ENCODE measurements at places on chromosomes 2 and 18.

DNA sequence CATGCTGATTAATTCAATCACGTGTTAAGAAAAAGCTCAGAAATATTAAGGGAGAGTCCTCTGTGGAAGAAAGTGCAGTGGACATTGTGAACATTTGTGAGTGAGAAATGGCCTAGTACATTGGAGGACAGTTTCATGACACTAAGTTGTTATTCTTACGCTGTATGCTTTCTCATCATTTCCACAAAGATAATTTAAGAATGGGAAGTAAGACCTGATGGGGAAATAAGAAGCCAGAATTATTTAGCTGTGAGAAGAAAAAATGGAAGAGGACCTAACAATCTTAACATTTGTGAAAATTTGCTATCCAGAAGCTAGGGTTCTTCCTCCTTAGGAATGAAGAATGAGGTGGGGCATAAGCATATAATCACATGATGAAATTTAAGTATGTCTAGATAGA, 15.2 kb upstream of the RAPH1 start:
- no peak for DNase-seq

GRCh38 chr2:216989340-216990129, 129.7 kb upstream of the TNP1 start:
- DNase-seq: no peak

- DNase-seq: no peak
Measured at GRCh38 chr2:23691106-23691470, 235.8 kb downstream of the ATAD2B start.

DNA sequence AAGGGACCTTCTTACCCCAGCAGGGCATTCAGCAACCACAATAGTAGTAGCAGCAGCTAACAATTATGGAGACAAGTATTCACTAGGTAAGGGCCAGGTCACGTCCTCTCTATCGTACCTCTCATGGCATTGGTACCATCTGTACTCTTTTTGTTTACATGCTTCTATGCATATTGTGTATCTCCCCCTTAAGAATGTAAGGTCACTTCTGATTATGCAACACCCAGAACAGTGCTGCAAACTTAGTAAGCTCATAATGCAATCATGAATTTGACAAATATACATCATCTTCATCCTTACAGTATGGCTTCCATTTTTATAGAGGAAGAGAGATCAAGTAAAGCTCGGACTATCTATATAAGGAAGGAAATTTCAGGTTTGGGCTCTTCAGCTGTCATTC, 46.1 kb downstream of the SPRED2 start:
- DNase-seq: no peak

DNA sequence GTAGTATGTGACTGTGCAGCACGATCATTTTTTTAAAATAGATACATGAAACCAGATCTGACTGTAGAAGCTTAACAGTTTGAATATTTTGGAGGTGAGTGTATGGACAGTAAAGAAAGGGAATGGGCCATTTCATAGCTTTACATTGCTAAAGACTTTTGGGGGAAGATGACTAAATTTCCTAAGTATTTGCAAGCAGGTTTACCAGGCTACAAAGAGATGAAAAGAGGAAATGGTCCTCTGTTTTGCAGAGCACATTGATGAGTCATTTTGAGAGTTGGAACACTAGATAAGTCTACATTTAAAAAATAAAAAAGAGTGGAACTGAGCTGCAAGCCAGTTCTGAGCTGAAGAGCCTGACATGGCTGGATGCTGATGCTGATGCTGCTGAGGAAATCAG, 115.7 kb upstream of the LRATD1 start:
- DNase-seq: no peak

- no peak for DNase-seq
Measured at GRCh38 chr2:70842401-70842800, 6.8 kb upstream of the CD207 start.

All from T-helper 1 cell (primary cell).